NCI-H1930 (cell line): ENCODE measurements at places on chromosomes 6 and 20.

DNA sequence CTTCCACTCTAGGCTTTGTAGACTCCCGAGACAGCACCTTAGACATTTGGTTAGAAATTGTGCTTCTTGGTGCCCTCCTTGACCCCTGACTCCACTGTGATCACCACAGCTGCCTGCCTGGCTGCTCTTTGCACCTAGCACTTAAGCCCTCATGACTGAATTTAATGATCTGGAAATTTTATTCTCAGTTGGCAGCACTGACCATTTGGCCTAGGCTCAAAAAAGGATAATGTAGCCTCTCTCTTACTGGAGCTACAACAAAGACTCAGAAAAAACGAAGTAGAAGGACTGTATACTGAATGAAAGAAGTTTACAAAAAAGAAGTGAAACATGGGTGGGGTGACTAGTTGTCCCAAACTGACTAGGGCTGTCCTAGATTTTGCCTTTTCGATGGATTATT is 11.3 kb upstream of the ABRACL start:
- no peak for DNase-seq

- DNase-seq, result no peak
Observed at GRCh38 chr6:119348748-119349360, 707 bp downstream of the MAN1A1 start.

GRCh38 chr6:43952746-43953145 is 174.5 kb downstream of the MRPL14 start:
- no peak for DNase-seq

DNA sequence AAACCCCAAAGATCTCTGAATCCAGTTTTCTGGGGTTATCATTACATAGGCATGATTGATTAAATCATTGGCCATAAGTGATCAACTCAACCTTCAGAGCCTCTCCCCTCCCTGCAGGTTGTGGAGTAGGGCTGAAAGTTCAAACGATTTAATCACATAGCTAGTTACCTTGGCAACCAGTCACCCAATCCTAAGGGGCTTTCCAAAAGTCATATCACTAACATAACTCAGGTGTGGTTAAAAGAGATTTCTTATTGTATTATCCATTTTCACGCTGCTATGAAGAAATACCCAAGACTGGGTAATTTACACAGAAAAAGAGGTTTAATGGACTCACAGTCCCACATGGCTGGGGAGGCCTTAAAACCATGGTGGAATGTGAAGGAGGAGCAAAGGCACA is 935.1 kb upstream of the SLC35B3 start:
- no peak for DNase-seq

- DNase-seq, result no peak
Observed at GRCh38 chr20:45012682-45013302, 46.5 kb downstream of the STK4 start.

DNA sequence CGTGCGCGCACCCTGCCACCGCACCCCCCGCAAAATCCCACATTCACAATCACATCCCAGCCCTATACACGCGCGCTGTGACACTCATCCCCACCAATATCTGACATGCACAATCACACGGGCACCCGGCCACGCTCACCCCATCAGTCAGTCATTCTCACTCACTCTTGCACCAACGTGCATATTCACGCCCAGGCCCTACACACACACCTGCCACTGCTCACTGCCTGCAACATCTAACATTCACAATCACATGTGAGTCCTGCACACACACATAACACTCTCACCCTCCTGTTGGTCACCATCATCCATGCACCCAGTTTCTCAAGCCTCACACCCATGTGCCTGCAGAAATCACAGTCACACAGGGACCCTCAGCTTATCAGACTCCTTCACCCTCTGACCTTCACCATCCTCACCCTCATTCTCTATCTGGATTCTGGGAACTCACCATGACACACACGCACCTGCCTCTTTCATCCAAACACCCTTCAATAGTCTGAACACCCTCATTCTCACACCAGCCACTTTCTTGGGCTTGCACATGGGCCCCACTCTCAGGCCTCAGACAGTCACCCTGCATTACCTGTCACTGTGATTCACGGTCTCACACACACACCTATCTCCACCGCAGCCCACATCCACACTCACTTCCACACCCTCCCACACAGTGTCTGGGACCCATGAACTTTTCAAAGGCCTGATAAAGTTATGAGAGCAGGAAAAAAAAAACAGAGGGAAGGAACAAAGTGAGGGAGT is 748 bp upstream of the ATP9A start:
- DNase-seq, result no peak

- no peak for DNase-seq
Observed at GRCh38 chr20:24503352-24503931, 34.0 kb downstream of the SYNDIG1 start.

GRCh38 chr6:26223650-26224546 is 136.7 kb downstream of the HFE start:
- no peak for DNase-seq

DNA sequence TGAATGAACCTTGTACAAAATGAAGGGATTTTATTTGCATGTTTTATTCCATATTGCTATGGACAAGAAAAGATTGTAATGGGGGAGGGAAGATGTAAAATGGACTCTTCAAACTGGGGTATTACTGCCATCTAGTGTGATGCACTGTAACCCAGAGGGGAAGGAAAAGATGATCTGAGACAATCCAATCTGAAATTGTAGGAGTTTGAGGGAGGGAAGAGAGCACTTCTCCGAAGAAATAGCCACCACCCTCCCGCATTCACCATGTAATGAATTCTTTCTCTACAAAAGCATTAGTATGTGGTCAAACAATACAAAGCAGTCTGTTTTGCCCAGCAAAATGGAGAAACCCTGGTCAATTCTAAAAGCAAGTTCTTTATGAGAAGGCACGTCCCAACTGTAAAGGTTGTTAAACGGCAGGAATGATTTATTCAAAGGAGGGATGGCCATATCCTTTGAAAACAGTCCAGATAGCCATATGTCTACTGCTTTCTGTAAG is 679.5 kb upstream of the NRSN1 start:
- DNase-seq, result no peak

- no peak for DNase-seq
Observed at GRCh38 chr6:170206851-170207431, 83.9 kb downstream of the DLL1 start.

GRCh38 chr20:55569084-55569483 is 436.2 kb downstream of the CBLN4 start:
- DNase-seq, result no peak

GRCh38 chr6:135627092-135627715 is 129.7 kb upstream of the AHI1 start:
- no peak for DNase-seq

GRCh38 chr6:2162079-2162445 is 83.3 kb downstream of the GMDS start:
- DNase-seq, result no peak

DNA sequence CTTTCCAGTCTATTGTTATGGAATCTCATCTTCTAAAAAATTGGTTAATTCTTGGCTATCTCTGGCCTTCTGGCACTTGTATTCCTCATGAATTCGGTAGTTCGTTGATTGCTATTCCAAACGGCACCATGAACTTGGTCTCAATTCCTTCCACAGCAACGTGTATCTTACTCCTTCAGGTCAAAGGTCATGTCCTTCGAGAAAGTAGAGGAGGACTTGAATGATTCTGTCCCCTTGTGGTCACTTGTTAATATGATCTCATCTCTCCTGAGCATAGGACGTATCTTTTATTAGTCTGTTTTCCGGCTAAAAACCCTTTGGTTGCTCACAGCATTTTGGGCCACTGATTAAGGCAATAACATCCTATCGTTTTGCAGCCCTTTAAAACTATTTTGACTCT is 9.4 kb downstream of the TLDC2 start:
- no peak for DNase-seq

DNA sequence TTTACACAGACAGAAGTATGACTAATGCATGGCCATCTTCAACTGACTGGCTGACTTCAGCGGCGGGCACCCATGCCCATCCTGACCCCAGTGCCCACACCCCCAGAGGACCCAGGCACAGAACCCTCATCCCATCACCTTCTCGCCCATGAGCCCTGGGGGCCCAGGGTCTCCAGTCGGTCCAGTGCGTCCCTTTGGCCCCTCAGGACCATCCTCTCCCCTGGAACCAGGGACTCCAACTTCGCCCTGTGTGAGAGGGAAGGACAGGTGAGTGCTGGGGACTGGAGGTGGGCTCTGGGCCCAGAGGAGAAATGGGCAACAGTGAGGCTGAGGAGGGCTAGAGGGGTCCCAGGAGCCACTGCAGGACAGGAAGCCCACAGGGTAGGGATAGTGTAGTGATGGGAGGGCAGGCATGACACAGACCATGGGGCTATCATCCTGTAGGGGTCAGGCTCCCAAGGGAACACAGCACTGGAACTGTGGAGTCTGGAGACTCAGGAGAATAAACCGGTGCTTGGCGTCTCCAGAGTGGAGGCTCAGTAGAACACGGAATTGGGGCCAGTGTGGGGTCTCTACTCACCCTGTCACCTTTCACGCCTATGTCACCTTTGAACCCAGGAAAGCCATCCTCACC is 16.7 kb downstream of the COL11A2 start:
- DNase-seq, result no peak

GRCh38 chr20:50911030-50911429 is 20.2 kb downstream of the ADNP start:
- DNase-seq, result no peak

DNA sequence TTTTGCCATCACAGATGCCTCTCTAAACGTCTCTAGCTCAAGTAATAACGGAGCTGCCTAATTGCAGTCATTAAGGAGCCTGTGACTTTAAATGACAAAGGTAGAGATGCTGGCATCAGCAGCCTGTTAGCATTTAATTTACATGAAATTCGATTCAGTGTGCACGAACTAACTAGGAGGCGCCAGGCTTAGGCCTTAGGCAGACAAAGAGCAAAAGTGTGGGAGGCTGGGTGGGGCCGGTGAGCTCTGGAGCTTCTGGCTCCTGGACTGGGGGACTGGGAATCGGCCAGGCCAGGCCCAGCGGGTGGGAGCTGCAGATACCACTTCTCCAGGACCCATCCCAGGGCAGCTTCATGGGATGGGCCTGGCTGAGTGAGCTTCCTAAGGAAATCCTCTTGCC is 170.0 kb upstream of the AGPAT4 start:
- no peak for DNase-seq

- no peak for DNase-seq
Observed at GRCh38 chr6:161722394-161722793, 448.5 kb upstream of the AGPAT4 start.

- DNase-seq, result no peak
Observed at GRCh38 chr6:150759483-150759882, 106.0 kb upstream of the MTHFD1L start.

DNA sequence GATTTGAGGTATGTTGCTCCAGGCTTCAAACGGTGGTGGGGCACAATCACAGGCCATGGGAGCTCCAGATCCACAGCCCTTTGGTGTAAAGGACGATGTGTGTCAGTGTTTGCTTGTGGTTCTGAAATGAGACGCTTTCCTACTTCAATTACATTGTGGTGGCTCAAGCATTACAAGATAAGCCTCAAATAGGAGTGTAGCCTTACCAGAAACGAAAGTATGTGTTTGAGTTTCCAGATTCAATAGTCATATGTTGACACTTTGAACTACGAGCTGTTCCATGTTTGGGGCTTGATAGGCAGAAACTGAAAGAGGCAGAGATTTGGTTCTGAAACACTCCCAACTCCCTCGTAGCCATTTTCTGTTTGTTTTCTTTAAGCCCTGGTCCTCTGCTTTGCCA is 187.1 kb downstream of the MYLK4 start:
- DNase-seq, result no peak

GRCh38 chr20:43558412-43559146 is at the start of gene SGK2:
Gene SGK2, plus strand, starts transcription at chr20:43559027. Its CDS starts 7,469 bp downstream, at chr20:43566496.
- DNase-seq, result no peak

DNA sequence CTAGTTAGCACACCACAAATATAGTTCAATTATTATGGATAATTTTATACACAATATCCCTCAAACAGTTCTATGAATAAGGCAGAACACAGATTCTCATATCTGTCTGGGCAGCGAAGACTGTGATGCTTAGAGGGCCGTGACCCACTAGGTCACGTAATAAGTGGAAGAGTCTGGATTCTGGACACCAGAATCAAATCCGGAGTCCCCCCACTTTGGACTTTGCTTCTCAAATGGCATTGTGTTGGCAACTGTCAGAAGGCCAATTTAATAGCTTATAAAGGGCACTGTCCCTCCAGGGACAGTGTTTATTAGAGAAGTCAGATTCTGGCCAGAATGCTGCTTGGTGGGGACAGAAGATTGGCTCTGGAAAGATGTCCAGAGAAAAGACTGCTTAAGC is 6.8 kb upstream of the CCDC167 start:
- DNase-seq, result no peak

- no peak for DNase-seq
Observed at GRCh38 chr6:74289884-74290283, 593.9 kb downstream of the CD109 start.

GRCh38 chr20:2353231-2353630 is 27.5 kb upstream of the TGM6 start:
- DNase-seq, result no peak

- DNase-seq, result no peak
Observed at GRCh38 chr20:58685988-58686387, 6.6 kb upstream of the NPEPL1 start.

DNA sequence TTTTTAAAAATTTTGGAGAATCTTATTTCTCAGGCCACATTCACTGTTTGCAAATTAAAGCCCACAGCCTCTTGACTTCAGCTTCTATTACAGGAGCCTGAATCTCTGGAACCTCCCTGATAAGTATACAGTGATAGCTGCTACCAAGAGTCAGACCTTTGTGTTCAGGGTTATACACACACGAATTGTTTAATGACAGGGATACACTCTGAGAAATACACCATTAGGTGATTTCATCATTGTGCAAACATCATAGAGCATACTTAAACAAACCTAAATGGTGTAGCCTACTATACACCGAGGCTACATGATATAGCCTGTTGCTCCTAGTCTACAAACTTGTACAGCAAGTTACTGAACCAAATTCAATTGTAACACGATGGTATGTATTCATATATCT is 473.9 kb downstream of the PKHD1 start:
- DNase-seq, result no peak

DNA sequence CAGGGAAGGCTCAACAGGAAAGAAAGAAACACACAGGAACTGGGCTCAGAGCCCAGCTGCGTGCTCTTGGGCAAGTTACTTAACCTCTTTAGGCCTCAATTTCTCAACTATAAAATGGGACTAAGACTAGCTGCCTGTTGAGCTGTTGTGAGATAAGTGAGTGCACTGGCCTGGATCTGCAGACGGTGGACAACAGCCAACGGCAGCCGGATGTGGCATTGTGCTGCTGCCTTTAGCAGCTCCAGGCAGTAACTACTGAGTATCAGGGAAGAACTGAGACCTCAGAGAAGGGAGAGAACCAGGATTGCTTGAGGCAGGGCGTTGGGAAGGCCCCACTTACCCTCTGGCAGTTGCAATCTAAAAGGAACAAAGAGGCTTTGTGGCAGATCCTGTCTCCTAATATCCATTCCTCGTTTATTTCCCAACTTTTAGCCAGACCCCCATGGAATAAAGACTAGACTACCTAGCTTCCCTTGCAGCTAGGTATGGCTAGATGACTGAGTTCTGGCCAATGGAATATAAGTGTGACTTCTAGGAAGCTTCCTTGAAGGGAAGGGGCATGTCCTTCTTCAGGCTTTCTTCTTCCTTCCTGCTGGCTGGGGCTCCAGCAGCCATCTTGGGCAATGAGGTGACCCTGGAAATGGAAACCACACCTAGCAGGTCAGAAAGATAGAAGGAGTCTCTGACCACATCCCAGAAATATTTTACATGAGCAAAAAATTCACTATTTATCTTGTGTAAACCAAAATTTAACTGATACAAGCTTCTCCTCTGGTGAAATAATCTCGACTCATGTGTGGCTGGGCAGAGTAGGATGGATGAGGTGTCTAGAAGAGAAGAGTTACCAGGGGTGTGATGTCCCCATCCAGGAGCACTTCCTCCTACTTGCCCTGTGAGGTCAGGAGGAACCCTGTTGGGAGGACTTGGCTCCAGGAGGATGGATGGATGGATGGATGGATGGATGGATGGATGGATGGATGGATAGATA is 67.6 kb downstream of the MRPL14 start:
- DNase-seq, result no peak
